ENCODE measurements at places on chromosomes 1 and 21.

- DNase-seq, result no peak
These were observed 9.0 kb upstream of the KCNE2 start for GRCh38 chr21:34354836-34355235.

- no peak for DNase-seq
These were observed 23.3 kb downstream of the IGFN1 start for GRCh38 chr1:201213926-201214325.

DNA sequence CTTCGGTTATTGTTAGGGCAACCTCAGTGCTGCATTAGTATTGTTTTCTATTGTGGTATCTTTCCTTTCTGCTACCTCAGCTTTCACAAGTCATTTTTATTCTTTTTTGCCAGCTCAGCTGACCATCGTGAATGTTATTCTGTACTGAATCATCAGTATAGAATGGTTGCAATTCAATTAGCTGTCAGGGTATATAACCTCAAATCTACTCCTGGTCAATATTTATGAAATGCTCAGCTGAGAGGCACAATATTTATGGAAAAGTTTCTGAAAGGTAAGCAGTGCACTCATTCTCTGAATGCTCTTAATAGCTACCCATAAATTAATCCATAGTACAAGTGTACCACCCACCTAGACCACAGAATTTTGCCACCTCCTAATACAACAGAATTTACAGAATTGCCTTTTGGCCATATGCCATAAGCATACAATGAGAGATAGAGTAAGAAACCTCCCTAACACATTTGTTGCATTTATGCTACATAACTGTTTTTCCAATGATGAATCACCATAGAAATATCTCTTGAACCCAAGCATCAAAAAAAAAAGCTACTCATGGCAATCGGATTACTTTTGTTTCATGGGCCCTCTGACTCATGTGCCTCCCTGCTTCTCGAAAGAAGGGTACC lies 732.6 kb upstream of the CHRM3 start:
- no peak for DNase-seq

- DNase-seq, result no peak
These were observed 1529.3 kb upstream of the TPTE start for GRCh38 chr21:8991968-8992621.

Data from NK-92 treated with Interleukin-12 subunit alpha and Interleukin-12 subunit beta, amount 100 ng/mL, for 24 hours (cell line).